ENCODE measurements at places on chromosomes 5 and 9.

DNA sequence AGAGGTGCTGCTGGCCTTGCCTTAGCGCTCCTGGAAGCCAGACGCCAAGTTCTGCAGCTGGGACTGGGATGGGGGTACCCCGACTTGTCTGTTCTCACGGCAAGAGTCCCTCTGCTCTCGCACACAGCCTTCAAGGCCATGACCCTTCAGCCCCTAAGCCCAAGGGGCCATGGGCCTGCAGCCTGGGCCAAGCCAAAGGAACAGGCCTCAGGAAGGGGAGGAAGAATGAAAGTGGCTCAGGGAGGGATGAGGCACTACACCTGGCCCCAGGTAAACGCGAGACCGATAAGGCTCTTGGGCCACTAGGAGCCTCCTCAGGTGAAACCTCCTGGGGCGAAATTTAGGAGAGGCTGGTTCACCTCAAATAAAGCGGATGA, 3.9 kb downstream of the EBF1 start:
- DNase-seq = no peak

GRCh38 chr9:111349766-111350165, 19.7 kb upstream of the OR2K2 start:
- DNase-seq = no peak

- DNase-seq = no peak
Observed at GRCh38 chr5:136113606-136114005, 19.0 kb upstream of the SMAD5 start.

DNA sequence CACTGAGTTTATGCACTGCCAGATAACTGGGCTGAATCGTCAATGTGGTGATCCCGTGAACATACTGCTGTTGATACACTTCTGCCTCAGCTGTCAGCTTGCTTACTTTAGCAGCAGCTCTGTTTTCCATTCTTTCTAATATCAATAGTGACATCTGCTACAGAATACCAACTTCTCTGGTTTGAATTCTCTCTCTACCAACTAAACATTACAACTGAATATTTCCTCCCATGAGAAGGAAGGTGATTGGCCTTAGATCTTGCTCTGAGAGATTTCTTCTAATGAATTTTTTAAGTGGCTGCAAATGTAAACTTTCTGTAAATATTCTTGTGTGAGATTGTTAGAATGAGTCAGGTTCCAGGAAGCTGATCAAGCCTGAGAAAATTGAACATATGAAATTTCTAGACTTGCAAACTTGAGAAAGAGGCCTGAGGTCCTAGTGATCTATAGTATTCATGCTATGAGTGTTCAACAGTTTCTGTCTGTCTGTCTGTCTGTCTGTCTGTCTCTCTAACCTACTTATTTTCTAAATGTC, 205.5 kb upstream of the CDKN2B start:
- no peak for DNase-seq

GRCh38 chr5:91635950-91636734, 253.0 kb upstream of the ARRDC3 start:
- DNase-seq = no peak

DNA sequence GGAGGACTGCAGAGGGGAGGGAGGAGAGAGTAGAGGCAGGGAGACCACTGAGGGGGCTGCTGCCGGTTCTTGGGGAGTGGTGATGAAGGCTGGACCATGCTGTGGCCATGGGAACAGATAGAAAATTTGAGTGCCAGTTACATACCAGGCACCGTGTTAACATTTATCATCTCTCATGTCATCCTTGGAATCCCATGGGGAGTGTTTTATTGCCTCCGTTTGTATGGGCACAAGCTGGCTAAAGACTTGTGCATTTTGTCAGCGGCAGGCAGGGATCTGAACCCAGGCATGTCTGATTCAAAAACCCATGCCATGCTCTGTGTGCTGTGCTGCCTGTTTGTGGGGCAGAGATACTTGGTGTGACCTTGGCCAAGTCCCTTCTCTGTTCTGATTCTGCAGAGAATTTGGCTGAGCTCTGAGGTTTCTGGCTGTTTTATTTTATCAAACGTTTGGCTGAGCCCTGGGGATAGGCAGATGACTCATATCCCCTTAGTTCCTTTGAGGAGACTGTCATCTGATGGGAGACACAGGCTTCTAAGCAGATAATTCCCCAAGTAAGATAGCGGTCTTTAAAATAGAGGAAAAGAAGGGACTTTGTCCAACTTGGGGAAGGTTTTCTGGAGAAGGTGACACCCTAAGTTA, 22.2 kb downstream of the COL27A1 start:
- DNase-seq = no peak

GRCh38 chr5:78109891-78110324, 184.6 kb downstream of the AP3B1 start:
- no peak for DNase-seq

All from activated CD4-positive, alpha-beta T cell treated with anti-CD3 and anti-CD28 coated beads for 48 hours (primary cell).